ENCODE measurements at places on chromosomes 2 and 18.
A peak's percentile ranks its signal among the peaks of the same experiment; 100 is the strongest.

DNA sequence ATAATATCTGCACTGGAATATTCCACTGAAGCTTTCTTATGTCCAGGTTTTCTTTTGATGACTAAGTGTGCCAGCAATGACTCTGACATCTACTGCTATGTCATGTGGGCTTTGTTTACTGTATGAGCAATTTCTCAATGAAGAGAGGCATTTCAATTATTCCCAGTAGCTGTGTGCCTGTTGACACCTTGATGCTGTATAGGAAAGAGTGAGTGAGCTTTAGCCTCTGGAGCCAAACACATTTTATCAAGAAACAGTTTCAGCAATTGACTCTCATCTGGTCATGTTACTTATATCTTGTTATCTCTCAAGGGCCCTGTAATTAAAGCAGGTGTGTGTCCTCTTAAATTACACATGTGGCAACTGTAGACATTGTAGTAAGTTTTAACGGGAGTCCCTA, 493.2 kb upstream of the FANCL start:
- no peak for DNase-seq

DNA sequence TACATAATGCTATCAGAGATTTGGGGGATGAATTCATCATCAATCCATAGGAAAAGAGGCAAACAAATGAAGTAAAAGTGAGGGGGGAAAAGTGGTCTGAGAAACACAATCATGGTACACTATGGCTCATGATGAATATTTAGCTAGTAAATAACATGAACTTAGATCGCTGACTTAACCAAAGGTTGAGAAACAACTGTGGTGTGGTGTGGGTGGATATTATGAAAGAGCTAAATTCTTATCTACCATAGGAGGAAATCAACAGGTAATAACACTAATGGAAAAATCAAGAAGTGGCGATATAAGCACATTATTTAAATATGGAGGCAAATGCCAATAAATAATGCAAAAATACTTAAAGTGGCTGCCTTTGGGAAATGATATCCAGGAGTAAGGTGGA, 12.2 kb upstream of the TPRKB start:
- DNase-seq, result no peak

GRCh38 chr2:133766164-133766832, 198.0 kb upstream of the NCKAP5 start:
- no peak for DNase-seq

- no peak for DNase-seq
Measured at GRCh38 chr2:4515871-4516761, 812.7 kb downstream of the DCDC2C start.

- peak; percentile 93 for DNase-seq
Measured at GRCh38 chr2:176652300-176653182, 383.3 kb downstream of the MTX2 start.

DNA sequence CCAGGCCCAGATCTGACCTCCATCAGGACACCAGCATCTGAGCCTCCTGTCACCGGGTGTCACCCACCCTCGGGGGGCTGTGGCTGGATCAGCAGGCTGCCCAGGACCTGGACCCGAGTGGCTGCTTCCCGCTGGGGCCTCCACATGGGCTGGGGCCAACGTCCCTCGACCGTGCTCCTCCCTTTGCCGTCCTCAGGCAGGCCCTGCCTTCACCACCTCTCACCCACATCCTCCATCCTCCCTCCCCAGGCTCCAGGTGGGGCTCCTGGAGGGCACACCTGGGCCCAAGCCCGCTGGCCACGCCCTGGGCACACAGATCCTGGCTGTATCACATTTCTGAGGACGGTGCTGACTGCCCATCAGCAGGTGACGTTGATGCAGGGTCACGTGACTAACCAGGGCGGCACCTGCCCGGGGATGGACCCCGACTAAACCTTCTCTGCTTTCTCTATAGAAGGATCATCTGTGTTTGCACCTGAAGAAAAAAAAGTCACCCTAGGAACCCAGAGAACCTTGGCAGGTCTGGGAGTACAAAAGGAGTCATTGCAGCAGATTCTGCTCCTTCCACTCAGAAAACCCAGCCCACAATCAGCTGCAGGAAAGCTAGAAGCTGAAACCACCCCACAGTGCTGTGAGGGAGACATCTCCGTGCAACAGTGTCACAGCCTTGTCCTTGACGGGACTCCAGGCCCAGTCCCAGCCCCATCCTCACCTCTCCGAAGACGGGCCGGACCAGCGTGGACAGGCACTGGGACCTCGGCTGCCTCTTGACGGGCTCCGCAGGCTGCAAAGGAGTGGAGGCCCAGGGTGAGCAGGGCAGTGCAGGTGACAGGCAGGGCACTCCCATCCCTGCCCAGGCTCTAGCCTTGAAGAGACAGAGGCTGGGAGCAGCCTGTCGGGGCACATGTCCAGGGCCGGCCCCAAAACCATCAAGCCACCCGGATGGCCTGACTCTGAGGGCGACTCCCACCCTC, 11.2 kb downstream of the STK25 start:
- no peak for DNase-seq

DNA sequence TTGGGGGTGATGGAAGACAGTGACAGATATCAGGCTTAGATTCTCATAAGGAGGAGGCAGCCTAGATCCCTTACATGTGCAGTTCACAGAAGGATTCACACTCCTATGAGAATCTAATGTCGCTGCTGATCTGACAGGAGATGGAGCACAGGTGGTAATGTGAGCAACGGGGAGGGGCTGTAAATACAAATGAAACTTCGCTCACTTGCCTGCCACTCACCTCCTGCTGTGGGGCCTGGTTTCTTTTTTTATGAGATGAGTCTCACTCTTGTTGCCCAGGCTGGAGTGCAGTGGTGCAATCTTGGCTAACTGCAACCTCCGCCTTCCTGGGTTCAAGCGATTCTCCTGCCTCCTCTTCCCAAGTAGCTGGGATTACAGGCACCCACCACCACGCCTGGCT, 258.6 kb downstream of the EN1 start:
- DNase-seq, result no peak

DNA sequence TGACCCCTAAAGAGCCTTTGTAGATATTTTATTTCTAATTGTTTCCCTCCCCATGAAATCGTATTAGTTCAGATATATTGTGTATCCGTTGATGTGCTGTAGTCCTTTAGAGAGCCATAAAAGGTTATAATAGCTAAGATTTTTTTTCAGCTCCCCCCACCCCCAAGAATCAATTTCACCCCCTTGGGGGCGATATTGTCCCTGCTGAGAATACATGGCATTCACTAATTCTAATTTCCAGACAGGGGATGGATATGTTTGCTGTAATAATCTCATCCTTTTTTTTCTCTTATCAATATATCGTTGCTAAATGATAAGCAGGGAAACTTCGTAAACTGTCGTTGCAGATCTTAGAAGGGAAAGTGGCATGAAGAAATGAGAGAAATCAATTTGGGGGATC, 530.7 kb downstream of the TMEM182 start:
- DNase-seq, result no peak

GRCh38 chr18:332721-333510, 65.1 kb upstream of the THOC1 start:
- no peak for DNase-seq

DNA sequence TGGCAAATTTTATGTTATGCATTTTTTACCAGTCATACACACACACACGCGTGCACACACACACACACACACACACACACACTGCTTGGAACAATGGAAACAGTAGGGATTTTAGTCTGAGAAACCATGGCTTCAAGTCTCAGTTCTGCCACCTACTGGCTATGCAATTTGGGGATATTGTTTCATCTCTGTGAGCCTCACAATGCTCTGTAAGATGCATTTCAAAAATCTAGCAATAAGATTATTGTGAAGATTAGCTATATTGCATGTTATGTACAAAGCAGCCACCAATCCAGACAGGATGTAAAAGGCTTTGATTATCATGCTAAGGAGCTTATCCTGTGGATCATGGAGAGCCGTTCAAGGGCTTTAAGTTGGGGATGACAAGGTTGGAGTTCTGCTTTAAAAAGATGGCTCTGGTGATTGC, 401.4 kb downstream of the NBAS start:
- peak; percentile 100 for DNase-seq

DNA sequence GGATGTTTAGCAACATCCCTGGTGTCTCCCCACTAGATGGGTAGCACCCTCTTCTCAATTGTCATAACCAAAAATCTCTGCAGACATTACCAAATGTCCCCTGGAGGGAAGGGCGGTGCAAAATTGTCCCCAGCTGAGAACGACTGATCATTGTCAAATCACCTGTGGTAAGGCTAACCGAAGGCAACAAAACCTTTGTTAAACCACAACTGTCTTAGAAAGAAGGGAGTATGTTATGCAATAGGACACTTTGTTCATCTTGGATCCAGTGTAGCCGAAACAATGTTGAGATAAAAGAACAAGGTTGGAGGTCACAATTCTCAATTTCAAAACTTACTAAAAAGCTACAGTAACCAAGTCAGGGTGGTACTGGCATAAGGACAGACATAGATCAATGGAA, 50.3 kb upstream of the ST3GAL5 start:
- DNase-seq, result no peak

DNA sequence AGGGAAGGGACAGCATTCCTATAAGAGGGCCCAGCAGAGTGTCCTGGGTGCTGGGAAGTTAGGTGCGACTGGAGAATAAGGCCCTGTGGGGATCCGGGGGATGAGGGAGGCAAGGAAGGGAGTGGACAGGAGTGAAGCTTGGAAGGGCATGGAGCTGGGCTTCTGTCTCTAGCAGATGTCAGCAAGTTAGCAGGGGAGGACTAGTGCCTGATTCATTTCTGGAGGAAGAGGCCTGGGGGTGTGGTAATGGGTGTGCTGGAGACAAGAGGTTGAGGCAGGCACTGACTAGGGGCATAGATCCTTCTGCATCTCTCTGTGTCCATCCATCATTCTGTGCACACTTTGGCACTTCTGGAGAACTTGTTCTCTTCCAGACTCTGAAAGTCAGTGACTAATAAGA, 134.7 kb downstream of the ACOXL start:
- no peak for DNase-seq

DNA sequence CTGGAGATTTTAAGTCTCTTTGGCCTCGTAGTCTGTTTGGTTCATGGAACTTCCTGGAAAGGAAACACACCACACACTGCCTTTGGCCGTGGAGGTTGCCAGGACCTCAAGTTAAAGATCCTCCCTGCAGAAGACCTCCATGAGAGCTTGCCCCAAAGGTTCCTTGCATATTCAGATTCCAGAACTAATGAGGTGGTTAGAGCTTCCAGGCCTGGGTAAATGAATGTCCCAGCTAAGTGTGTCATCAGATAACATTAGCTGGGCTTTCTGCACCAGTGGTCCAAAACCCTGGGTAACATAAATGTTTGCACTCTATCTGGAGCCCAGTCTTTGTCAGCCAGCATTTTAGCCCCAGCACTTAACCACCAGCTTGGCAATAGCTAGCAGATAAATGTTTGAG, 122.1 kb upstream of the EML6 start:
- DNase-seq, result no peak

- DNase-seq, result no peak
Measured at GRCh38 chr2:98505311-98505808, 60.7 kb downstream of the INPP4A start.

DNA sequence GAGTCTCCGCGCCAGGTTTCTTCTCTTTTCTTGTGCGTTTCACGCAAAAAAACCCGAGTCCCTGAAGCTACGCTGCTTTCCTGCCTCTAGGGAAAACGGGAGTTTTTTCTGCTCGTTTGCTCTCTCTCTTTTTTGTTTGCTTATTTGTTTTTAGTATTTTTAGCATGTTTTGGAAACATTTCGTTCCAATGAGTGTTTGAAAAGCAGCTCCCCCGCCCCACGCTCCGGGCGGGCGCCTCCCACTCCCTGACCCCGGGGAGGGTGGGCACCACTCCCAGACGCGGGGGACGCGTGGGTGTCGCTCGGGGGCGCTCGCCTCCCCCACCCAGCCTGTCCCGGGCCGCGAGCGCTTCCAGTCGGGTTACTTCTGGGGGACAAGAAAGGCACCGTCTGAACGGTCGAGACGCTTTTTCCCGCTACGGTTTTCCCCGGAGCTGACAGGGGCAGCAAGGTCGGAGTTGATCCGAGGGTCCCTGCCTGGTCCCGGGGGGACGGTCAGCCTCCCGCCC, 446 bp upstream of the EFHD1 start:
- no peak for DNase-seq
